ENCODE measurements at places on chromosomes 11 and 22. TPM values are rescaled to one million over a fixed set of nuclear protein-coding genes. Genes with fewer than 3 reads are reported as not detected.

Gene OR8G5
- total RNA-seq: not detected

Gene ATM
- total RNA-seq: 42.7 TPM

Gene SYVN1
- 32.7 TPM for total RNA-seq

Gene RSF1
- total RNA-seq: 71.1 TPM

Gene RTN4R
- total RNA-seq: 2.4 TPM

Gene LRP4
- 2.6 TPM for total RNA-seq

Gene KMT2A
- total RNA-seq: 116 TPM

Gene ZNF280B
- total RNA-seq: 0.40 TPM

GRCh38 chr11:122271137-122271536, 155.1 kb upstream of the BLID start:
- no peak for ATAC-seq

DNA sequence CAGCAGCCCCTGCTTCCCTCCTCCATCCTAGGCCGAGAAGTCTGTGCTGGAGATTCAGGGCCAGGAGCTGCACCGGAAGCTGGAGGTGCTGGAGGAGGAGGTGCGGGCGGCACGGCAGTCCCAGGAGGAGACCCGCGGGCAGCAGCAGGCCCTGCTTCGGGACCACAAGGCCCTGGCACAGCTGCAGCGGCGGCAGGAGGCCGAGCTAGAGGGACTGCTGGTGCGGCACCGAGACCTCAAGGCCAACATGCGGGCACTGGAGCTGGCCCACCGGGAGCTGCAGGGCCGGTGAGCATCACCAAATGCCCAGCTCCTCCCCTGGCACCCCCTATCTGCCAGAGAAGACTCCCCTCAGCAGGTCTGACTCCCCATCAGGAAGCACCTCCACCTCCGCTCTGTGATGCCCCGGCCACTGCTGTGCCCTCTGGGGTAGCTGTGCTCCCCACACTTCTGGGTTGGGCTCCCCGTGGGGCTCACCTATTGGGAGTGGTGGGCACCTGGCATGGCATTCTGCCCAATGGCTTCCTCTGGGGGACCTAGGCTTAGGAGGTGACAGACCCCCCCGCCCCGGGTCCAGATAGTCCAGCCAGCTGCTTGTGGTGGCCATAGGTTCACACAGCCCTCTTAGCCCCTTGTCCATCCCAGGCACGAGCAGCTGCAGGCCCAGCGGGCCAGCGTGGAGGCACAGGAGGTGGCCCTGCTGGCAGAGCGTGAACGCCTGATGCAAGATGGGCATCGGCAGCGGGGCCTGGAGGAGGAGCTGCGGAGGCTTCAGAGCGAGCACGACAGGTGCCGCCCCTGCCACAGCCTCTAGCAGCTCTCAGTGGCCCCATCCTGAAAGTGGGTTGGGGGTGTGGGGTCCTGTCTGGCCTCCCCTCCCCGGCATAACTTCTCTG, 6.6 kb upstream of the RPS6KA4 start:
- no peak for ATAC-seq

DNA sequence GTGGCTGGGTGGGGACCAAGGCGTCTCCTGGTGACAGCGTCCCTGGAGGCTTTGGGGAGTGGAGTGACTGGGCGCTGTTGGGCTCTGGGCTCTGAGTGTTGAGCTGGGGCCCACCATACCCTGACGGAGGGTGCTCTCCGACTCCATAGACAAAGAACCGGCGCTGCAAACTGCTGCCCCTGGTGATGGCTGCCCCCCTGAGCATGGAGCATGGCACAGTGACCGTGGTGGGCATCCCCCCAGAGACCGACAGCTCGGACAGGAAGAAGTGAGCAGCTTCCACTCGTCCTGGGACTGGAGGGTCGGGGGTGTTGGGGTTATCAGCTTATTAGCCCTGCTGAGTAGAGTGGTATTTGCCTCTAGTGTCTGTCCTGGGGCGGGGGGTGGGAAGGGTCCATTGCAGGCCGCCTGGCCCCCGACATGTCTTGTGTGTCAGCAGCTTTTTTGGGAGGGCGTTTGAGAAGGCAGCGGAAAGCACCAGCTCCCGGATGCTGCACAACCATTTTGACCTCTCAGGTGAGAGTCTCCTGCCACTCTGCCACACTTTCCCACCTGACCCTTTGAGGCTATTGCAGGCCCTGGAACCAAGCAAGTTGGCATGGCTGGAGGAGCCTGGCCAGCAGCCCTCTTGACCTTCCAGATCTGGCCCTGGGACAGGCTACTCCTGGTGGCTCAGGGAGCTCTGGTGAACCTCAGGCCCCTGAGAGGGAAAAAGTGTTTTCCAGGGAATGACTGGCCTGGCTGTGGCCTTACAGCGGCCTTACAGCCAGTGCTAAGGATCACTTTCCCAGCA, 7.6 kb downstream of the CLDN5 start:
- ATAC-seq: no peak

DNA sequence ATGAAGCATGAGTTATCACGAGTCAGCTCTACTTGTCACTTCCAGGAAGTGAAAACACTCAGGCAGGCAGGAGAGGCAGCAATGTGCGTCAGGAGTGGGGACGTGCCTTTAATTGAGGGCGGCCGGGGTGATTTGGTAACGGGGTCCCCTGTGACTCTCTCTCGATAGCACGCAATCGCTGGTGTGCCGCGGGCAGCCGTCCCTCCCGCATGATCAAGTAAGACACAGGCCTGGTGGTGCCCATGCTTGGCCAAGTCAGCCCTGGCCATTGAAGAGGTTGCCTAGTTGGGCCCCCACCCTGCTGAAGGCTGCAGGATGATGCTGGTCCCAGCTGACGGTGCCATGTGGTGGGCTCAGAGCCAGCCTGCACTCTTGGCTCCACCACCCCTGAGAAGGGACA, 29.7 kb downstream of the CACNG2 start:
- no peak for ATAC-seq

DNA sequence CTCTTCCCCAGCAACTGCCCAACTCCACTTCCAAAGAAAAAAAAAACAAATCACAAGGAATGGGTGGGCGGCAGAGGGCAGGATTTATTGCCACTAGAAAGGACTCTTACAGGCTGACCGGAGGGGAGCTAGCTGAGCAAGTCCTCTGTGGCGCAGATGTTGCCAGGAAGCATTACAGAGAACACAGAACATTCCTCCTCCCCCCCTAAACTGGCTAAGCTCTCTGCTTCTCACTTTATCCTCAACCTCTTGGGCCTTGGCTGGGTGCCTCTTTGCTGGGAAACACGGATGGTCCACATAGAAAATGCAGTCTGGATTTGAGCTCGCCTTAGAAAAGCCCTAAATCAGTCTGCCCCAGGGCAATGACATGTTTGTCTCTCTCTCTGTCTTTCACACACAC, 12.6 kb upstream of the FJX1 start:
- ATAC-seq: no peak

DNA sequence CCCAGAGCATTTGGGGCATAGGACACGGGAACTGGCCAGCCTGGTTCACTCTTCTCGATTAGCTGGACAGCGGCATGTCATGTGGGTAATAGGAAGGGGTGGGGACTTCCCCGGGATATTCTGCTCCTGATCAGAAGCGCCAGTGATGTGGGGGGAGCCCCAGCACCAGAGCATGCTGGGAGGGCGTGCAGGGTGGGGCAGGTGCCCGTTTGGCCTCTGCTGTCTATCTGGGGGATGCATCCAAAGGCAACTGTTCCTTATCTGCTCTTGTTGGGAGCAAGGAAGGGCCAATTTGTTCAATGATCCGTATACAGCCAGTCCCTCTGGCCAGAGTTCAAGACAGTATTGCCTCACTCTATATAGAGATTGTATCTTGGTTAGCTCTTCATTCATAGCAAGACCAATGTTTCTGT, 43.6 kb downstream of the PPARA start:
- ATAC-seq: no peak

GRCh38 chr11:126312961-126313360, 9.1 kb downstream of the DCPS start:
- no peak for ATAC-seq

DNA sequence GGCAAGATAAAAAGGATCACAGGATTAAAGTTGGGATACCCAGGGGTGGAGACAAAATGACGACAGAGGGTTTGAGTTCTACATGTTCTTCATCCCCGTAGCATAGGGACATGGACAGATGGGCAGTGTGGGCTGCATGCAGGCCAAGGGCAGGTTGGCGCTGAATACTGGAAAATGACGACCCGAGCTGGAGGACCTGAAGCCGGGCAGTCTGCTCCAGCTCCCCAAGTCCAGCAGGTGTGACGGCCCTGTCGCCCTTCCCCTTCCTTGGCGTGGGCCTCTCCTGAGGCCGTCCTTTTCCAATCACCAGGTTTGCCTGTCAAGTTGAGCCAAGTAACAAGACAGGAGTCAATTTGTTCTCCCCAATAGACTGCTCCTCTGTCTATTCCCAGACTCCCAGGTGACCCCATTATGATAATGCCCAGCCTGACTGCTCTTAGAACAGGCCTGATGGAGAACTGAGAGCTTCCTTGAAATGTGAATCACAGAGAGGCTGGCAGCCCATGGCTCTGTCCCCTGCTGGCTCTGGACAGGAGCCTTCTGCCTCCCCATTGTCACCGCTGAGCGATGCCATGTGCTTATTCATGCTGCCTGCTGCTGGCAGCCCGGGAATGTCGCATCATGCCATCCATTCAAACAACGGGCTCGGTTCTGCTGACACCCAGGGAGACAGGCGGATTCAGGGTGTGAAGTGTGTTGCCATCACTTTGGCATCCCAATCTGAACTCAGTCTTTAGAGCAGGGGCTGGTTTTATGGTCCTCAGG, 392.1 kb downstream of the NTM start:
- ATAC-seq: no peak

- ATAC-seq: no peak
Observed at GRCh38 chr22:39773976-39774539, 119.5 kb downstream of the ENTHD1 start.

DNA sequence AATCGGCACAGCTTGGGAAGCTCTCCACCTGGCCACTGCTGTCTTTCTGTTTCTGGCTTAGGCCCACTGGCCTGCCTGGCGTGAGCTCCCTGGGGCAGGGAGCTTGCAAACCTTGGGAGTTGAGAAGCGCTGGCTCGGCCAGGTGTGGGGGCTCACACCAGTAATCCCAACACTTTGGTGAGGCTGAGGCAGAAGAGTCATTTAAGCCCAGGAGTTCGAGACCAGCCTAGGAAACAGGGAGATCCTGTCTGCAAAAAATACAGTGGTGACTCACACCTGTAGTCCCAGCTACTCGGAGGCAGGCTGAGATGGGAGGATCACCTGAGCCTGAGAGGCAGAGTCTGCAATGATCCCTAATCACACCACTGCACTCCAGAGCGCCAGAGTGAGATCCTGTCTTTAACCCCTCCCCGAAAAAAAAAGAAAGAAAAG, 4.0 kb downstream of the AP5B1 start:
- no peak for ATAC-seq

DNA sequence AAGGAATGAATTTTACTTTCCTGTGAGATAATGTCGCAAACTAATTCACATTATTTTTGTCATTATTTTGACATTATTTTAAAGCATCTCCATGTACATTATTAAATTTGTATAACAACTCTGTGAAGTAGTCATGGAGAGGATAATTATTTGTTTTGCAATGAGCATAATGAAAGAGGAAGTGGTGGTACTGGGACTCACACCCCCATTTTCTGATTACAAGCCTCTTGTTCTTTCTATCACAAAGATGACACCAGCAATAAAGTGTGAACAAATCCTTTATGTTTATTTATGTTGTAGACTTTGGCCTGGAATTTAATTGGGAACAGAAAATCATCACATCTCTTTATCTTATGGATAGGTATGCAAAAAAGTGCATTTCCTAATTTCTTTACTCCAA, 522.6 kb downstream of the TMEM135 start:
- ATAC-seq: no peak

DNA sequence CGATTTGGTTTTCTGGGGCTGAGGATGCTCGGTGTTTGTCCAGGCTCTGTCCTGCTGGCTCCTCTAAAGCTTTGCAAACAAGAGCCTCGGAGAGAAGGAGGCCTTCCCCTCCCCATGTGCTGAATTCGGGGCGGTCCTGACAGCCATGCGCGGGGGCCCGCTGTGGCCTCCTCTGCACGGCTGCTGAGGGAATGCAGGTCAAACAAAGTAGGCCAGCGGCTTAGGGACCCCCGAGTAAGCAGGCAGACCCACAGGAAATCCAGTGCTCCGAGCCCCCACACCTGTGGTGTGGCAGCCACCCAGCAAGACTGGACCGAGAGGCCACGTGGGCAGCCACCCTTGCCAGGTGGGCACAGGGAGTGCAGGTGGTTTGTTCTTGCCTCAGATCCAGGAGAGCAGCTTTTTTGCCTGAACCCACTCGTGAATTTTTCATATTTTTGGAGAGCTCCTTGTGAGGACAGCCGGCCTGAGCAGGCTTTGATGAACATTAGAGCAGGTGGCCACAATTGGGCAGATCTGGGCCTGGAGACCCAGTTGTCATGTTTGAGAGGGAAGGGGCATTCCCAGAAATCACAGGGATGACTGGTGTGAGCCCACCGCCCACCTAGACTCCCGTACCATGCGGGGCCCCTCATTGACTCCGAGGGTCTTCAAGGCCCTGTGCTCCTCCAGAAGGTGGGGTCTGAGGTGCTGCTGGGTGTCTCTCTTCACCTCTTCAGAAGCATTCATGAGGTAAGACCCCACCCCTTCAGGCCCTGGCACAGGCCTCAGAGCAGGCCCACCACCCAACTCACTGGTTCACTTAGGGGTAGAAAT, 43.0 kb upstream of the KCNQ1OT1 start:
- no peak for ATAC-seq

GRCh38 chr11:48099916-48100446, 116.6 kb upstream of the OR4B1 start:
- ATAC-seq: no peak

- ATAC-seq: peak; percentile 50
Observed at GRCh38 chr11:125224391-125225021, 60.0 kb downstream of the PKNOX2 start.

- ATAC-seq: no peak
Observed at GRCh38 chr11:57479911-57480310, 19.6 kb downstream of the RTN4RL2 start.

- ATAC-seq: no peak
Observed at GRCh38 chr11:135008001-135008405, 596.0 kb upstream of the B3GAT1 start.

DNA sequence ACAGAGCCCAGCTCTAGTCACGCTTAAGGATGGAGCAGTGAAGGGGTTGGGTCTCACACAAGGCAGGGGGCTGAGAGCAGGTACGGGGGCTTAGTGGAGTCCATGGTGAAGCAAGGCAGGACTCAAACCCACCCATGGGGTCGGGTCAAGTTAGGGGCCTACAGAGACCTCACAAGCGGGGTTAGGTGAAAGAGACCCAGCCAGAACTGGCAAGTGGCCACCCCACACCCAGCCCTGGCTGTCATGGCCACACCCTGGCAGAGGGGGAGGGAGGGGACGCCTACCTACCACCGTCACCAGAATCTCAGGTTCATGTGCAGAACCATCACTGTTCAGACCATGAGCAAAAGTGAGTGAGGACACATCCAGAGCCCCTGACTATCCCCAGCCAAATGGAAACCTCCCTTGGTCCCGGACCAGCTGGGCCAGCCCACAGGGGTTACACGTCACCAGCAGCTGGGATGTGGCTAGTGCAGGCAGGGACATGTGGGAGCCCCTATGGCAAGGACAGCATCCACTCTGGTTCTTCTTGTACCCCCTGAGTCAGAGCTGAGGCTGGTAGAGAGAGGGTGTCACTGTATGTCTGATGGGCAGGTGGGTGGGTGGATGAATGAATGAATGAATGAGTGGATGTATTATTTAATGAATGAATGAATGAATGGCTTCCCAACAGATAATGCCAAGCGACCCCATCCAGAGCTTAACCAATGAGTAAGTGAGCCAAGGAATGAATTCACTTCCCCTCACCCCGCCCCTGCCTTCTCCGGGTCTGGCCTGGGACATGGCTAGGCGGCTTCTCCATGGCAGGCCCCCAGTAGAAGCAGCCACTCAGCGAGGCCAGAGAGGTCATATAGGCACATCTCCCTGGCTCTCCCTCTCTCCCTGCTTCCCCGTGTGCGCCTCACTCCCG, 681.6 kb downstream of the TBC1D22A start:
- no peak for ATAC-seq

All from gastroesophageal sphincter (tissue), 4 donors.